ENCODE measurements at places on chromosomes 16 and 17. TPM values are rescaled to one million over a fixed set of nuclear protein-coding genes. Genes with fewer than 3 reads are reported as not detected.

GRCh38 chr17:62737513-62737912, 70.6 kb downstream of the MARCHF10 start:
- DNase-seq, result no peak

DNA sequence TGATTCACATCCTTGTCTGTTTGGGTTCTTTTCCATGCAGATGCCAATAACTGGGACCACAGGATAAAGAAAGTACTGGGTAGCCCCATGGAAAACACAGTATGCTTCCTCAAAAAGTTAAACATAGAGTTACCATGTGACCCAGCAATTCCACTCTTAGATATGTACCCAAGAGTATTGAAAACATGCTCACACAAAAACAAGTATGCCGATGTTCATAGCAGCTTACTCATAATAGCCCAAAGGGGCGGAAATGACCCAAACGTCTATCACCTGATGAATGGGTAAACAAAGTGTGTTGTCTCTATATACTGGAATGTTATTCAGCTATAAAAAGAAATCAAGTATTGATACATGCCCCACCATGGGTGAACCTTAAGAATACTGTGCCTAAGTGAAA, 55.4 kb downstream of the CYB5B start:
- DNase-seq, result no peak

Gene TMC8
- 1.6 TPM for total RNA-seq

- DNase-seq, result no peak
These were observed 536.1 kb downstream of the MAF start for GRCh38 chr16:79064256-79064972.

- DNase-seq, result no peak
These were observed 83.2 kb upstream of the HNF1B start for GRCh38 chr17:37827905-37828650.

DNA sequence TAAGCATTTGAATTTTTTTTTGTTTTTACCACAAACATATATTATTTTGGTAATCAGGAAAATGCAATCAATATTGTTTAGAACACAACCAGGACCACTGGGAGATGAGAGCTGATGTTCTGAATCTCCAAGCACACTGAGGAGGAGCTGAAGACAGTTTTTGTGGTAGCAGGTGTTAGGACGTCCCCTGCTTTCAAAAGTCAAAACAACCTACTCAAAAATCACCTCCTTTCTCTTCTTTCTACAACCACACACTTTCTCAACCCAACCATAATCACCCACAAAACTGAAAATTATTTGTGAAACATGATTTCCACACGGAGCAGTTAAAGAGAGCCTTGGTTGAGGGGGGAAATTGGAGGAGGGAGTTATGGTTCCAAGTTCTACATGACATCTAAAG, 26.7 kb upstream of the CFAP20 start:
- DNase-seq, result no peak

- DNase-seq, result no peak
These were observed 29.8 kb upstream of the GSG1L start for GRCh38 chr16:28093385-28093725.
